Stimulated activated naive CD4-positive, alpha-beta T cell treated with Interleukin-2 at 50 U/mL for 16 hours (primary cell): ENCODE measurements at places on chromosomes 3 and 15.

GRCh38 chr15:73906346-73907034 lies 19.8 kb upstream of the LOXL1 start:
- DNase-seq = no peak

GRCh38 chr3:48661501-48662144 lies 1.1 kb downstream of the CELSR3 start:
- peak; percentile 53 for DNase-seq

DNA sequence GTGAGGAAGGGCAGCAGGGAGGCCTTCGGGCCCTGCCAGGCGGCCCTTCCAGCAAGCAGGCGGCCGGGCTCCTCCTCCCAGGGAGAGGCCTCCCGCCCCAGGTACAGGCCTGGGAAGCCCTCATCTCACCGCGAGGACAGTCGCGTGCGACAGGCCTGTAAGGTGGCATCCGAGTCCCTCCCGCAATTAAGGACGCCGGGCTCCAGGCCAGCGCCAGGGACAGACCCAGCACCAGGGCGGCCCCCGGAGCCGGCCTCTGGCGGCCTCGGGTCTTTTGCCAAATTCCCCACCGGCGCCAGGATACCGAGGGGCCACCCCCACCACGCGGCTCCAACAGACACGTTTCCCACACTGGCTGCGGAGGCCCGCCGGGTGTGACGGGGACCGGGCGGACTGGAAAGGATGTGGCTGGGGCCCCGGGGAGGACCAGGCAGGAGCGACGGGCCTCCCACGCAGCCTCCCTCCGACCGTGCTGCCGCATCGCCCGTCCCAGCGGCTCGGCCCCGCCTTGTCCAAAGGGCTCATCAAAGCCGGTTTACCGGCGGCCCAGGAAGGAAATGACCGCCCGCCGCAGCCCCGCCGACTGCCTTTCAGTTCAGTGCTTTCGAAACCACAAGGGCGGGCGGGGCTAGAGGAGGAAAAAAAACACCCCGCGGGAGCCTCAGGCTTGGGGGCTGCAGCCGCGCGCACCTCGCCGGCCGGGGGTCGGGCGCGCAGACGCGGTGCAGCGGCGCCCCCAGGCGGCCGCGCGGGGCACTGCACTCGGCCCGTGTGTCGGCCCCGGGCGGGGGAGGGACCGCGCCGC lies 11.3 kb downstream of the XXYLT1 start:
- peak; percentile 90 for DNase-seq

GRCh38 chr3:13145131-13145825 lies 72.0 kb upstream of the IQSEC1 start:
- no peak for DNase-seq

- no peak for DNase-seq
Measured at GRCh38 chr3:11691767-11692531, 48.2 kb upstream of the VGLL4 start.
